ENCODE measurements at places on chromosomes 3 and 15. TPM values are rescaled to one million over a fixed set of nuclear protein-coding genes. Genes with fewer than 3 reads are reported as not detected.

GOLGA6D gene
- not detected for polyA plus RNA-seq

COLQ gene
- polyA plus RNA-seq = 2.0 TPM

SKIC8 gene
- polyA plus RNA-seq = 95.0 TPM

LRCH3 gene
- polyA plus RNA-seq = 52.5 TPM

IL16 gene
- polyA plus RNA-seq = 0.29 TPM

HDAC11 gene
- polyA plus RNA-seq = 8.3 TPM

CERS3 gene
- not detected for polyA plus RNA-seq

RETNLB gene
- not detected for polyA plus RNA-seq

XCR1 gene
- polyA plus RNA-seq = not detected

THBS1 gene
- polyA plus RNA-seq = 6,293 TPM

SLC28A2 gene
- polyA plus RNA-seq = not detected

RTP3 gene
- polyA plus RNA-seq = not detected

WDR93 gene
- 0.07 TPM for polyA plus RNA-seq

RHO gene
- polyA plus RNA-seq = not detected

B3GNT5 gene
- polyA plus RNA-seq = 4.1 TPM

BDH1 gene
- 6.9 TPM for polyA plus RNA-seq

KCNH8 gene
- not detected for polyA plus RNA-seq

FANCD2OS gene
- polyA plus RNA-seq = not detected

CAND2 gene
- 7.1 TPM for polyA plus RNA-seq

PLA2G4E gene
- polyA plus RNA-seq = not detected

TPRG1 gene
- 0.49 TPM for polyA plus RNA-seq

ZNF35 gene
- 2.5 TPM for polyA plus RNA-seq

LRTM1 gene
- polyA plus RNA-seq = not detected

SNURF gene
- 2.3 TPM for polyA plus RNA-seq

GOLGA6L7 gene
- not detected for polyA plus RNA-seq

LRRC31 gene
- not detected for polyA plus RNA-seq

MAGEL2 gene
- polyA plus RNA-seq = not detected

ACOX2 gene
- polyA plus RNA-seq = 10.7 TPM

KBTBD12 gene
- not detected for polyA plus RNA-seq

ATP2B2 gene
- not detected for polyA plus RNA-seq

SLC12A8 gene
- 0.90 TPM for polyA plus RNA-seq

MKRN3 gene
- polyA plus RNA-seq = 0.40 TPM
